Activated T-helper 1 cell treated with Interleukin-2 at 50 U/mL for 16 hours (primary cell): ENCODE measurements at places on chromosomes 4 and X.

GRCh38 chrX:106391284-106391911 lies 220.4 kb upstream of the RADX start:
- no peak for DNase-seq

DNA sequence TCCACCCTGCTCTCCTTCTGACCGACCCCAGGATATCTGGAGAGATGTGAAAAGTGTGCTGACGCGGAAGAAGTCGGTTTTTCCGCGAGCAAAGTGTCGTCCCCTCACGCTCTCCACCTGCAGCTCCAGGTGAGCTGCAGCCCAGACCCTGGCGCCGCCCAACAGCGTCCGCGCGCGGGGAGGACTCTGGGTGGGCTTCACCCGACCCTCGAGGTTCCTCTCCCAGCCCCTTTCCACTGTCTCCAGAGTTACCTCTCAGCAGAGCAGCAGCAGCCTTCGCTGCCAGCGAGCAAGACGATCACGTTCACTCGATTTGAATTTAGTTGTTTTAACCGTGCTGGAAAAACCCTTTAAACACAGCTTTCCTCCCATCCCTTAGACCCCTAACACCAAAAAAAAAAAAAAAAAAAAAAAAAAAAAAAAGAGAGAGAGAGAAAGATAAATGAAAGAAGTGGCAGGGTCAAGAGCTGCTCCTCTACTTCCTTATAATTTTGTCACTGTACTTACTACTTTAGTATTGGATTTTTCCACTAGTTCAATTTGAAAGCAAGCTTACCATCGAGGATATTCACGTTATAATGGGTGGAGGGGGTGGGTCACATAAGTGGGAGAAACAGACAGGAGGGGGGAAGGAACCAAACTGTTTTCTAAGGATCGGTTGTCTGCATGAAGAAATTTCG lies 758 bp upstream of the NR3C2 start:
- no peak for DNase-seq

DNA sequence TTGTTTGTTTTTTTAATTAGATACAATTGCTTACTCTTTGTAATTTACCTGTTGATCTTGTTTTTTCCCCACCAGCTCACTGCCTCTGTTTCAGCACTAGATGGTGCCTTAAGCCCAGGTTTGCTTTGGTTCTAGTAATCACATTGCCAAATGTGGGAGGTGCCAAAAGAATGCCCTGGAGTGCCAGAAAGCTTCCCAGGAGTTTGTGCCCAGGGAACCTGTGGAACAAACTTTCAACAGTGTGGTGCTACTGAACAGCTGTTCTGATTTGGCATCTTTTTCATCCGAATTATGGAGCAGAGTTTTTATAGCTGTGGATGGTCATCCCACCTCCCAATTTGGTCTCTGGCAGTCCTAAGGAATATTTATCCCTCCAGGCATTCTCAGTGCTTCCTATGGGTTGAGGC lies 1000.7 kb downstream of the STIM2 start:
- no peak for DNase-seq

DNA sequence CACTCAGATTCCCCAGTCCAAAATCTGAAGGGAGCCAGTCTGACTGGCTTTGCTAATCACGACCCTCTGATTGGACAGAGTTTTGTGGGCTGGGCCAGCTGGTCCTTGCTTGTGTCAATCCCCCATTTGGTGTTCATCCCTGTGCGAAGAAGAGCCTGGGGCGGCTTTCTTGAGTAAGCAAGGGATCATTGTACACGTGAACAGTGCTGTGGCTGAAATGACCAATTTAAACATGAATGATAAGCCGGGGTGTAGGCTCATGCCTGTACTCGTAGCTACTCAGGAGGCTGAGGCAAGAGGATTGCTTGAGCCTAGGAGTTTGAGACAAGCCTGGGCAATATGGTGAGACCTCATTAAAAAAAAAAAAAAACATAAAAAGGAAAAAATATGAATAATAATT lies 379.1 kb downstream of the RAPGEF2 start:
- DNase-seq = no peak

- DNase-seq = no peak
Measured at GRCh38 chrX:38893441-38893840, 92.2 kb downstream of the MID1IP1 start.

DNA sequence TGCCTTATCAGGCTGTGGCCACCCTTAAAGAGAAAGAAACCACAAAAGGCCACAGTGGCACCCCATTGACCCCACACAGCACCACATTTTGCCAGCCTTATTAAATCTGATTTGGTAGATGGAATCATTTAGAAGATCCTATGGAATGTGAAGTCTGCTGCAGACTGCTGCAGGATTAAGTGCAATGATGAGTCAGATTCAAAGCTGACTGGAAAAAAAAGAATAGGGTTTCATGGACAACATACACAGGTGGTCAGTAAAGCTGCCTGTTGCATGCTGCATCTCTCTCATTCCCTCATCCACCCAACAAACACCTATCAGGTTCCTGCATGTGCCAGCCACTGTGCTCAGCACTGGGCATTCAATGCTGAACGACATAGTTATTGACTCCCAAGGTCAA lies 56.6 kb downstream of the CHST7 start:
- no peak for DNase-seq

- DNase-seq = no peak
Measured at GRCh38 chrX:31706466-31706865, 634.6 kb upstream of the FTHL17 start.

- DNase-seq = no peak
Measured at GRCh38 chr4:24657768-24658617, 73.6 kb upstream of the DHX15 start.

GRCh38 chr4:77308843-77309242 lies 151.8 kb downstream of the CCNG2 start:
- DNase-seq = no peak
